Right renal cortex interstitium (tissue), 3 donors: ENCODE measurements at places on chromosomes 6 and 20. TPM values are rescaled to one million over a fixed set of nuclear protein-coding genes. Genes with fewer than 3 reads are reported as not detected.

DNA sequence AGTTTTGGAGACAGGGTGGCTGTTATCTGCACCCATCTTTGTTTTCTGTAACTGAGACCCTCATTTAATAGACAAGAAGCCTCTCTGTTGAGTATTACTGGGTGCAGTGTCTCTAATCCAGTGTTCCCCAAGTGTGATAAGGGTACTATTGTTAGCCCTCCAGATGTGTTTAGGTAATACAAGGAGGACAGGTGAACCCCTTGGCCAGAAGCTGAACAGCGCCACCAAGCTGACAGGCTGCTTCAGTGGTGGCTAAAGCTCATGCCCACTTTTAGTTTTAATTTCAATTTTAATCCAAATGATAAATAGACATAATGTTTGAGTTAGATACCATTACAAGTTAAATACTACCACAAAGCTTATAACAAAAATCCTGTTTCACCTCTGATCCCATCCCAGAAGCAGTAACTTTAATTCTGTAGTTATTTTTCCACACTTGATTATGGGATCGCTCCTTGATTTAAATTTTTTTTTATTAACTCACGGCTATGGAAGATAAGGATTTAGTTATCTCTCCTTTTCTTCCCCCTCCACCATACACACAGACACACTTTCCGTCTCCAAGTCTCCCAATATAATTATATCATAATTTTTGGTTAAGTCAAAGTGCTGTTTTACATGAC is 8.4 kb upstream of the STK35 start:
- DNase-seq = no peak

- no peak for DNase-seq
Measured at GRCh38 chr6:7242835-7243178, 70.2 kb downstream of the SSR1 start.

- DNase-seq = no peak
Measured at GRCh38 chr6:4071330-4071729, 7.6 kb downstream of the FAM217A start.

DNA sequence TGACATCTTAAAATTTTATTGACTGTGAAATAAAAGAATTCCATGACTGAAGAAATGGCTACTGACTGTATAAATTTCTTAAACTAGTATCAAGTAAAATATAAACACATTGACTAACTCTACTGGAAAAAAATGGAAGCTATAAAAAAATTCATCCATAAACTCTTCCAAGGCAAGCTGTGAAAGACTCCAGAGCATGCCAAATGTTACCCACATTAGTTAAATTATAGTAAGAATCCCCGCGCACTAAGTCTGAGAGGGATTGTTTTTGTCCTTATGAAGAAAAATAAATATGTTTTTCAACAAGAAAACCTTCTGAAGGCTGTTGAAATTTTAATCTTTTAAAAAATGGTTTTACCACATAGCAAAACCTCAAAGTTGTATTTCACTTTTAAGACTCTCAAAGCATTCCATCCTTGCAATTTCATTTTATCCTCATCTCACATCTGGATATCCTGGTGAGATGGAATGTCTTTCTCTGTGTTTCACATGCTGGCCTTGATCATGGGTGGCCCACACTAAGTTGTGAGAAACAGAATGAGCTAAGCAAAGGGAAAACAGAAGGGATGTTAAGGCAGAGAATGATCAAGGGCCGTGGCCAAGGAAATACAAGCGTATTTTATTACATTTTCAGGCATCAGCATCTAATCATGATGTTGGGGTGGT is 732.5 kb downstream of the KIF16B start:
- no peak for DNase-seq

DNA sequence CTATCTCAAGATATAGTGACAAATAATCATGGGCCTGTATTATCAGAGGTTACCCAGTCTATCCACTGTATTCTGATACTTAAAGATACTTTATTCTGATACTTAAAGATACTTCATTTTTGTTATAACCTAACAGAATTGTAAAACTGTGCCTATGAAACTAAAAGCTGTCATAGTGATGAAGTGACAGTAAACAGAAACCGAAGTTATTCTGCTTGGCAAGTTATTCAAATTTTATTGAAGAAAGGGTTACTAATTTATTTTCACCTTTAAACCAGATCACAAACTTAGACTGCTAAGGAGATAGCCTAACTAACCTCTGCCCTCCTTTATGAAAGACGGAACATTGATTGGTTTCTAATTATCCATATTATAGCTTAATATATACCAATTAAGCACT is 604.6 kb upstream of the IMPG1 start:
- DNase-seq = no peak

DNA sequence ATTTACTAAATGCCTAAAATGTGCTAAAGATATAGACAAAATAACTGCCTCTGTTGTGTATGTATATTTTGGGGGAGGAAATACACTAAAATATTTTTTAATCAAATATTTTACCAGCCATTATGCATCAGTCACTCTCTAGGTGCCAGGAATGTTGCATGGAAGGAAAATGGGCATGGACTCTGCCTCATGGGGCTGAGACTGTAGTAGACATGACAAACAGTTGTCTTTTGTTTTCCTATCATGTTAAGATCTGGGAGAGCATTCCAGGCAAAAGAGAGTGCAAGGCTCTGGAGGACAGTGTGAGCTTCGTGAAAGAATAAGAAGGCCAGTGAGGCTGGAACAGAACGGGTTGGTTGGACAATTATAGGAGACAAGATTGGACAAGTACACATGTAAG is 26.5 kb downstream of the HLA-DOB start:
- DNase-seq = no peak

DNA sequence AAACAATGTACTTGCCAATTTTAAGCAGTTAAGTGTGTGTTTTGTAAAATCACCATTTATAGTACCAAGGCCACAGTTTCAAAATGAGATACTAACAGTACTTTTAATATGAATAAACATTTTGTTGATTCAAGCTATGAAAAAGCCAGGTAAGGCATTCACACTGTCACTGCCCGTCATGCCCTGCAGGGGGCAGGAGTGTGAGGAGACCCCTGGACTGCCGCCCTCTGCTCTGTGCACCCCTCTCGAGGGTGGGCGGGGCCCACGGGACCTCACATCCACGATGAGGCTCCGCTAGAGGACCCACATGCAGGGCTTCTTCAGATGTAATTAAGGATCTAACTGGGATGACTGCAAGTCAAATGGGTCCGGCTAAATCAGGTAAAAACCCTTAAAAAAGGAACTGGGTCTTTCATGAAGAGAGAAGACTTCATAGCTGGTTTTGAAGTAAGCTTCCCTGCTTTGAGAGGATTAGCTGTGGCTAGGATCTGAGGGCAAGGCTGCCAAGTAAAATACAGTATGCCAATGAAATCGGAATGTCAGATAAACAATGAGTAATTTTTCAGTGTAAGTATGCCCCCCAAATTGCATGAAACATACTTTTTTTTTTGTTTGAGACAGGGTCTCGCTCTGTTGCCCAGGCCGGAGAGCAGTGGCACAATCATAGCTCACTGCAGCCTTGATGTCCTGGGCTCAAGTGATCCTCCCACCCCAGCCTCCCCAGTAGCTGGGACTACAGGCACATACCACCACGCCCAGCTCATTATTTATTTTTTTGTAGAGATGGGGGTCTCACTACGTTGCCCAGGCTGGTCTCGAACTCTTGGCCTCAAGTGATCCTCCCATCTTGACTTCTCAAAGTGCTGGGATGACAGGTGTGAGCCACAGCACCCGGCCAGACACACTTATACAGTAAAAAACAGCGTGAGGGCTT is 18.7 kb downstream of the DIDO1 start:
- DNase-seq = no peak

DNA sequence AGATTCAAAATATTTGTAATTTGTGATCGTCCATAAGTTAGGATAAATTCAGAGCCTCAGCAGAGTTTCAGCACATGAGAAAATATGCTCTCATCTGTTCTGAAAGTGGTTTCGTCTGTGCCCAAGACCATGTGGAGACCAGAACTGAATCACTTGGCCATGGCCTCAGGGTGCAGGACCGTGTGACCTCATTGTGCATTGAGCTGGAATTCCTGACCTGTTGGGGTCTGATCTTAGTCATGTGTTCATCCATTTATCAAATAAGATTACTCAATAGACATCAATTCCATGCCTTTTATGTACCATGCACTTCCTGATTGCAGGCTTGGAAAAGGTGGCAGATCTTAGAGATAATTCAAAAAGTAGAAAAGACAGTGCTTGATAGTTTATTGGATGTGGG is 680.5 kb downstream of the QKI start:
- no peak for DNase-seq

Gene NRSN1
- polyA plus RNA-seq = 0.31 TPM

Gene OPN5
- 0.50 TPM for polyA plus RNA-seq

Gene KCNG1
- 3.9 TPM for polyA plus RNA-seq
